T-helper 22 cell (primary cell): ENCODE measurements at places on chromosomes 1 and 21.

DNA sequence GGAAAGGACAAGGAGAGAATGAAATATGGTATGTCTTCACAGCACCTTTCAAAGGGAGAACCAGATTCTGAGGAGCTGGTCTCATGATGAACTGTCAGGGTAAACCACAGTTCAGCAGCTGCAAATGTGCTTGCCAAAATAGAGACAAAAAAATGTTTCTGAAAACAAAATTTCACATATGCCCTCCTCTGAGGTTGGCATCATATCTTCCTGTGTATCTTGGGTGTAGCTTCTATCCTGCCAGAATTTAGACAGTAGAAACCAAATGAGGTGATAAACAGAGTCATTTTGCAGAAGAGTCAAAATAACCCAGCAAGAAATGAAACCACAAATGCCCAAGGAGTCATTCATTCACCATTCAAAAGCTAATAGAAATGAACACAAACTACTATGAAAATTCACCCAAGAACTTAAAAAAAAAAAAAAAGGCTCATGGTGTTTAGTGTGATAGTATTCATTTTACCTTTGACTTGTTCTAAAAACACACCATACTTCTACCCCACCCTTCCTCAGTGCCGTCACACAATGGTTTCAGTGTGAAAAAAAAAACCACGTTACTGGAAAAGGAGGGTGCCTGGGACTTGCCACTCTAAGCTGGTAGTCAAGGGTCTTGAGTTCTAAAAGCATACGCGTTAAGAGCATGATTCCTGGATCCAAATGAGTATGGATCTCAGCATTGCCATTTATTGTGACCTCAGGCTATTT is 18.5 kb downstream of the SELL start:
- DNase-seq: no peak

DNA sequence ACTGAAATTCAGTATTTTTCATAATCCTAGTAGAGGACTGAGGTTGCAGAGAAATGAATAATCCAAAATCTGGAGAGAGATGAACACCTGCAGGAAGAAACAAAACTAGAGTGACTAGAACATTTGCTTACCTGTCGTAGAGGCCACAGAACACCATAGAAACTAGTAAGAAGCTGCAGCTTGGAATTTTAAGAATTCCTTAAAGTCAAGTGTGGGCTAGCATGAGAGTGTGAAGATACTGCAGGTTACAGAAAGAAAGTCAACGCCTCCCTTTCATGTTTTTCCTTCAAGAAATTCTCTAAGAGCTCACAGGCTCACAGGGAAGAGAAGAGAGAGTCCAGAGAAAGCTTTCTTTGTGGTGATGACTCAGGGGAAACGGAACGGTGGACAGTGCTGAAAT is 633.7 kb downstream of the LRRIQ3 start:
- no peak for DNase-seq

DNA sequence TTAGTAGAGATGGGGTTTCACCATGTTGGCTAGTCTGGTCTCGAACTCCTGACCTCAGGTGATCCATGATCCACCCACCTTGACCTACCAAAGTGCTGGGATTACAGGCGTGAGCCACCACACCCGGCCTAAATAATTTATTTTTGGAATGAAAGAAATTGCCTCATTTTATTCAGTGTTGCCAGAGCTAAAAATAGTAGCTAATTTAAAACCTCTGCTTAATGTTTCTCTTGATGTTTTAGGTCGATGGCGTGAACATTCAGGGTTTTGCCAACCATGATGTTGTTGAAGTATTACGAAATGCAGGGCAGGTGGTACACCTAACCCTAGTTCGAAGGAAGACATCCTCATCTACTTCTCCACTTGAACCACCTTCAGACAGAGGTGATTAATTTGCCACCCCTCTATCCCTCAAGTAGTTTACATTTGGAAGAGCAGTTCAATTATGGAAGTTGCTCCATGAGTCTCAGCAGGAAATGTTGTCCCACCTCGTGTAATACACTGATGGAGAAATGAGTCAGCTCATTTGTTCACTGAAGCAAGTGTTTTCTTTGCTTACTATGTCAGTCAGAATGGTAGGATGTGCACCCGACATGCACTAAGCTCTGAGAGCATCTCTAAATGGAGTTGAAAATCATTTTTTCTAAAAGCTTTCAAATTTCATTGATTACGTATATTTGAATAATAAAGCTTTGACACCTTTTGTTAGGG is 54.9 kb downstream of the PATJ start:
- DNase-seq: no peak

GRCh38 chr1:84797603-84798002 is 95.4 kb downstream of the LPAR3 start:
- DNase-seq: no peak

DNA sequence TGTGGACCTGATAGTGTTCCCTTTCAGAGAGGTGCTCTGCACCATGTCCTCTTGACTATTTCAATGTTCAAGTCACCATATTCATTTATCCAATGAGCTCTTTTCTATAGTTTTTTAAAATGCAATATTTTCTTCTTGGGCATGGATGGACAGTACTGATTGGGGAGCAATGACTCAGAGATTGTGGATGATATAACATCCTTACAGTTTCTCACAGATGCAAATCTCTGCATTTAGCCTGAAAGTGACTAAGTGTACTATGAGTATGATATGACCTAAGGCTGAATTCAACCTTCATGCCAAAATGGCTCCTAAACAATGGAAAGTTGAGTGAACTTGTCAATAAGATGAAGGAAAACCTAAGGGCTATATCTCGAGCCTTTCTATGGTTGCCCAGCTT is 36.5 kb downstream of the C4BPA start:
- no peak for DNase-seq

DNA sequence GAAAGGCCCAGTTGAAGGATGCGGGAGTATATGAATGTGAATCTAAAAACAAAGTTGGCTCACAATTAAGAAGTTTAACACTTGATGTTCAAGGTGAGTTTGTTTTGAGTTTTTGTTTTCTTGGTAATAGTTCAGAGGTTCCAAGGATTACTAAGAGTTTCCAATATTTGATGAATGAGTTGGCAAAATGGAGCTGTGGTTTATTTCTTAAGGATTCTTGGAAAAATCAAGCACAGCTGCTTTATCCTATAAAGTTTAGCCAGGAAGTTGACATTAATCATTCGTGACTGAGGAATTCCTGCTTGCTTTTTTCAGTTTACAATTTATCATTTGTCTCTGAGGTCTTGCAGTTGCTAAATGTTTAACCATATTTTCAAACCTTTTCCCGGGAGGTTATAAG is 15.1 kb downstream of the VCAM1 start:
- no peak for DNase-seq

- DNase-seq: no peak
Measured at GRCh38 chr1:230495076-230495475, 68.9 kb upstream of the PGBD5 start.

- DNase-seq: no peak
Measured at GRCh38 chr1:15965228-15965767, 10.6 kb downstream of the ZBTB17 start.

DNA sequence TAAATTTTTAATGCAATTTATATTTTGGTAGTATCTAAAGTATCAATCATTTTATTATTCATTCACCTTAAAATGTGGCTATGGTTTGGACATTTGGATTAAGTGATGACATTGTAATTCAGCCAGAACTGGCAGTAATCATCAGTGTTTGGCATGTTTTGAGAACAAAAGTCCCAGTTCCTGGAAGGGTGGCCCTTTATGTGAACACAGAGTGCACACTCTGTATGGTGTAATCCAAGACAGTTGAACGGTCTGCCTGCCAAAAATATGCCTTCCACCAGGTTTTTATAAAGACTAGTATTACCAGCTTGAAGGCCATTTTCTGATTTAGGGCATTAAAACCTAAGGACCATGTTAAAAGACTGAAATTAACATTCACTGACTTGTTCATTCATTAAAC is 448.7 kb downstream of the LTN1 start:
- DNase-seq: no peak

DNA sequence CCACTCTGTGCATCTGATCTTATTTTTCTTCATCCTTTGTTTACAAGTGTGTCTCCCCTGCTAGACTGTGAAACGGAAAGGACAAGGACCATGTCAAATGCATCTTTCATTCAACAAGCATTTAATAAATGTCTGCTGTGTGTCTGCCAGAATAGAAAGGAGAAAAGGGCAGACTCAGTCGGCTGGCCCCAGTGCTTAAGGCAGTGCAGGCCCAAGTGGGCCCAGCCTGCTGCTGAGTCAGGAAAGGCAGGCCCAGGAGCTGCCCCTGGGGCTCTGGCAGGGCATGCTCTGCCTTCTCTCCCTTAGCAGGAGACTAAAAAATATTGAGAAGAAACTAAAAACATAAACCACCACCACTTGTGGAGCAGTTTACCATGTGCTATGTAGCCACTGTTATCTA is 38.1 kb downstream of the PLEKHA6 start:
- no peak for DNase-seq

- no peak for DNase-seq
Measured at GRCh38 chr1:64616039-64616438, 128.8 kb upstream of the RAVER2 start.

- DNase-seq: no peak
Measured at GRCh38 chr1:103373991-103374390, 151.5 kb upstream of the RNPC3 start.

GRCh38 chr21:41548781-41549180 is 40.8 kb upstream of the TMPRSS2 start:
- no peak for DNase-seq

DNA sequence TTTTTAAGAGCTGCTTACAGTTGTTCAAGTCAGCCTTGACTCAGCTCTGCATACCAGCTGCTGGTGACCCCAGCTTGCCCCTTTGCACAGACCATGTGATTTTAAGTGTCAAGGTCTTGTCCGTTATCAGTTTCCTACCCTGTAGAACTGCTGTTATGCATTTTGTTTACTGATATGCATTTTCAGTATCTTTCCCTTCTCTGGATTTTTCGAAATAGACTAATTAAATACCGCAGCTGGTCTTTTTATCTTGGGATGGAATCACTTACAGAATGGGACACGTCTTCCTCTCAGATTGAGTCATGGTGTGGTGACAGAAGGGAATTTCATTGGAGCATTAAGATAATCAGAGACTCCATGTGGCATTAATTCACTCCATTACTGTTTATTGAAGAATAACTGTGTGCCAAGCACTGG is 145.6 kb downstream of the FMN2 start:
- DNase-seq: no peak

- no peak for DNase-seq
Measured at GRCh38 chr1:94636624-94637023, 95.1 kb upstream of the F3 start.
